CD8-positive, alpha-beta memory T cell (primary cell): ENCODE measurements at places on chromosomes 2 and 18.

DNA sequence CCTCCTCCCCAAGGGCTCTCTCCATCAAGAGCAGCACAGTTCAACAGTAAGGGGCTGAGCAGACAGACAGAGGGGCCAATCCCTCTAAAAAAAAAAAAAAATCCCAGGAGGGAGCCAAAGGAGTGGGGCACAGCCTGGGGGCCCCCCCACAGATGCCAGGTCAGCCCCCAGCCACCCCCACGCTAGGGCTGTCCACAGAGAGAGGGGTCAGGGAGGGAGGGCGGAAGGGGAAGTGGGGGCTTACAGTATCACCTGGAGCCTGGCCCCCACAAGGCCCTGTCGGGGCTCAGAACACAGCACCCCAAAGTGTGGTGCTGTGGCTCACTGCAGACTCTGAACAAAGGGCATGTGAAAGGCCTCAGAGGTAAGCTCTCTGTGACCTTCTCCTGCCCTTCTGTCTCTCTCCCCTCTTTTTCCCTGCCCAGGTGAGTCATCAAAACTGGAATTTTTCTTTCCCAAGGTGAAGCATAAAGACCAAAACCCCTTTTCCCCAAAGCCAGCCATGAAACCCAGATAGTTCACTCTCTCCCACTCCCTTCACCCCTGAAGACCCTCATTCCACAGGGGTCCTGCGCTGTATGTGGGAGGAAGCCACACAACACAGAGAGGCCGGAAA lies 13.9 kb downstream of the BIN1 start:
- no peak for DNase-seq

DNA sequence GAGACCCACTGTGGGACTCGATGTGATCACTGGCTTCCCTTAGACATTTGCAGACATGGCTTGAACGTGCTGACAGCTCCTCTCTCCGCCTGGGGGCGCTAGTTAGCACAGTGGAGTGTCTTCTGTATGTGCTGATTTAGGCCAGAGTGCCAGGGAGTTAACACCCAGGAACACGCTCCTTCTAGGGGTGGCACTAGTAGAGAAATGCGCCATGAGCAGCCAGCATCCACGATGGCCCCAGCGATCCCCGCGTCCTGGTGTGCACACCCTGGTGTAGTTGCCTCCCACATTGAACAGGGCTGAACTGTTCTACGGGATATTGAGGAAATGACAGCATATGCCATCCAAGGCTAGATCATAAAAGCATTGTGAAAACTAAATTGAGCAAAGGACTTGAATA lies 11.4 kb upstream of the NMUR1 start:
- DNase-seq: no peak

DNA sequence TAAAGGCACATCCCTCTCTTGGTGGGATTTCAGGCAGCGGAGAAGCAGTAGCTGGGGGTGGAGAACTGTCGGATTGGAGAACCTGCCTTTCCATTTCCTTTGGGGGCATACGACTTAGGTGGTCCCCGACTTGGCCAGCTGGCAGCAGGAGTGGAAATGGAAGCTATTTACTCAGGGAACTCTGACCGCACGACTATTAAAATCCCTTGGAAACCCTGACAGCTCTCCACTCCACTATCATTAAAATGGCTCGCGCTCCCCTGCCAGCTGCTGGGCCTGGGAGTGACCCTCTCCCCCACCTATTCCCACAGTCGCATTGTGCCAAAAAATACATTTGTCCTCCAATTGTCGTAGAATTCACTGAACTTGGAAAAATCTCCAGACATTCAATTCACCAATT lies 77.7 kb upstream of the APCDD1 start:
- DNase-seq: no peak

DNA sequence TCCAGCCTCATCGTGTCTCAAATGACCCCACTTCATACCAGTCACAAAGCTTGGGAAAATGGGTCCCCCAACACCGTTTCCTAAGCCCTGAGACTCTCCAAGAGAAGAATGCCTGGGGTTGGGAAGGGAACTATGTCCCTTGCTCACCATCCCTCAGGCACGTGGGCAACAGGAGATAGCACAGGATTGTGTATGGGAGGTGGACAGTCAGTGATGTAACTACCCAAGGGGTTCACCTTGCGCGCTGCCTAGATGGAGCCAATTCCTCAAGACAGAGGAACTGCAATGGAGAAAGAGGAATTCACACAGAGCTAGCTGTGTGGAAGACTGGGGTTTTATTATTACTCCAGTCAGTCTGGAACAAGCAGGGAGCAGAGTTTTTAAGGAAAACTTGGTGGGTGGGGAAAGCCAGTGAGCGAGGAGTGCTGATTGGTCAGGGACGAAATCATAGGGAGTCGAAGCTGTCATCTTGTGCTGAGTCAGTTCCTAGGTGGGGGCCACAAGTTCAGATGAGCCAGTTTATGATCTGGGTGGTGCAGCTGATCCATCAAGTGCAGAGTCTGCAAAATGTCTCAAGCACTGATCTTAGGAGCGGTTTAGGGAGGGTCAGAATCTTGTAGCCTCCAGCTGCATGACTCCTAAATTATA lies 13.8 kb upstream of the CXCR1 start:
- DNase-seq: no peak

DNA sequence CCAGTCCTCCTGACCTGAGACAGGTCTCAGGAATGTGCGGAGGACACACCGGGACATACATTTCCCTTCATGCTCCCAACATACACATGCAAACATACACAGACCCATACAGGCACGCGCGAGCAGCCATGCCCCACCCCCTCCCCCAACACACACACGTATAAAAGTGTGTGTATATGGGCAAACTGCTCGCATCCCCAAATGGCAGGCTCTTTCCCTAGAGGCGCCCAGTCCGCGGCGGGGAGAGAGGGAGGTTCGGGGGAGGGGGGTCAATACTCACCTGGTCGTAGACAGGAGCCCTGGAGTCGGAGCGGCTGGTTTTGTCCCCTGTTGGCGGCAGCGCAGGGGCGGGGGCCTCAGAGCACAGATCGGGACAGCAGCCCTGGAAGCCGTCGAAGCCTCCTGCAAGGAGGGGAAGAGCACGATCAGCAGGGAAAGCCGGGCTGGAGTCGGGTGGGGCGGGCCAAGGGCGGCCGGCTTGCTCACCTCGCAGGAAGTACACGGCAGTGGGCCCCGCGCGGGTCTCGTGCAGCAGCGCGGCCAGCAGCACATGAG lies 682 bp downstream of the DUSP2 start:
- peak; percentile 66 for DNase-seq

DNA sequence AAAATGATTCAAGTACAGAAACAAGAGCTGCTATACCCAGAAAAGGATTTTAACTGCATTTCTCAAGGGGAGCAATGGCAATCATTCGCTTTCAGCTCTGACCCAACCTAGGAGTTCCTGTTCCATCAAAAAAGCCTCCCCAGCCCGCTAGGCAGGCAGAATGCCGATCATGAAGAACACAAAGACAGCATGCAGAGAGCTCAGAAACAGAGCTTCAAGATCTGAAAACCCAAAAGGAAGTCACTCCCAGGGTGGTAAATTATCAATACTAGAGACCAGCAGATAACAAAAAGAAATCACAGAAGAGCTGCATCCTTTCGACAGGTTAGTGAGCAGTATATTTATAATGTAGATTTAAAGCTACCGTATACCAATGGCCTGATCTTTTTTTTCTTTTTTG lies 84.8 kb upstream of the CRIM1 start:
- no peak for DNase-seq

DNA sequence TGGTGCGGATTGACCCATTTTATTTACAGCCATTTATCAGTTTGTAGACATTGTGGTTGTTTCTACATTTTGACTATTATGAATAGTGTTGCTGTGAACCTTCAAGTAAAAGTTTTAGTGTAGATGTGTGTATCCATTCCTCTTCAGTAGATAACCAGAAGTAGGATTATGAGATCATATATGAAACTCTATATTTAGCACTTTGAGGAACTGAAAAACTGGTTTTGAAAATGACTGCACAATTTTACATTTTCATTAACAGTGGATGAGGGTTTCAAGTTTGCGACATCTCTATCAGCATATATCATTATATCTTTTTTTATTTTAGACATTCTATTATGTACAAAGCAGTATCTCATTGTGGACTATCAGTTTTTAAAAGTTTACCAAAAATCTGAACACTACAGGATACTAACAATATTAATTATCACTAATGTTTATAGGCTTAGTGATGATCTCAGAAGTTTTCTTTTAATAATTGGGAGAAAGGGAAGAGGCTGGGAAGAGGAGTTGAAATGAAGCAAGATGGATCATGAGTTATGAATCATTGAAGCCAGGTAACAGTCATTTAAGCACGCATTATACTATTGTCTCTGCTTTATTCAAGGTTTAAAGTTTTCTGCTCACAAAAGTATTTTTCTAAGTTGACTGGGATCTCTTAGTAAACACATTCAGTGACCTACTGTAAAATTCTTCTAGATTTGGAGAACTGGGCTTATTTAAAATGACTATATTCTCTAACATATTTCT lies 329.0 kb upstream of the LRATD1 start:
- no peak for DNase-seq

DNA sequence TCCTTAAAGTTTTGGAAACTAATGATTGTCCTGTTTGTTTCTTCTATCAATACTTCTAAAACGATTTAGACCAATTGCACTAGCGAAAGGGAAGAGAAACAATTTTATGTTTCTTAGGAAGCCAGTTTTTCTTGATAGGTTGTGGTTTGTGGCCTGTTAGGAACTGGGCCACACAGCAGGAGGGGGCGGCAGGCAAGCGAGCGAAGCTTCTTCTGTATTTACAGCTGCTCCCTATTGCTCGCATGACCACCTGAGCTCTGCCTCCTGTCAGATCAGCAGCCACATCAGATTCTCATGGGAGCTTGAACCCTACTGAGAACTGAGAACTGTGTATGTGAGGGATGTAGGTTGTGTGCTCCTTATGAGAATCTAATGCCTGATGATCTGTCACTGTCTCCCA lies 201.5 kb upstream of the PXDN start:
- DNase-seq: no peak

- DNase-seq: no peak
Observed at GRCh38 chr2:240249423-240250149, 109.1 kb upstream of the OTOS start.

GRCh38 chr18:48798334-48799245 lies 152.2 kb downstream of the SMAD7 start:
- no peak for DNase-seq

DNA sequence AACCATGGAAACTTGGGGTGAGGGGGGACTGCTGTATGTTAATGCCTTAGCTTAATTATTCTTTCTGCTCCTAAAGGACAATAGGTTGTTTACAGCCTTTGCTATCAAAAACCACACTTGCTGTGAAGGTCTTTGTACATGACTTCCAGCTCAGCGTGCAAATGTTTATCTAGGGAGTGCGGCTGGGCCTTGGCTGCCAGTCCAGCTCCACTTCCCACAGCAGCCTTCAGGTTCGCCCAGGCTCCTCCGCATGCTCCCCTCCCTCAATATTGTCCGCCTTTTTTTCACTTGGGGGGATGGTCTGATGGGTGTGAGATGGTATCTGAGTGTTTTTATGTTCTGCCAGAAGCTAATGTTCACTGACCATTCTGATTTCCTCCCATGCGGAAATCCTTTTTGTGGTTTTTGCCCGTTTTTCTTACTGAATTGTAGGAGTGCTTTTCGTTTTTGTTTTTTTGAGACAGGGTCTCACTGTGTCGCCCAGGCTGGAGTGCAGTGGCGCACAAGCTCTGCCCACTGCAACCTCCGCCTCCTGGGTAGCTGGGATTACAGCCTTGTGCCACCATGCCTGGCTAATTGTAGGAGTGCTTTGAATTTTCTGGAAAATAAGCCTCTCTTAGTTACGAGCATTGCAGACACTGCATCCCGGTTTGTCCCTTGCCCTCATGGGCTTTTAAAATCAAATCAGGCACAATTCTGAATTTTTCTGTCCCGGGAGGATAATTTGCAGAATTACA lies 28.8 kb downstream of the SH3BP4 start:
- DNase-seq: no peak
